Umbilical cord (tissue), 2 donors: ENCODE measurements at places on chromosomes 2 and 18.

GRCh38 chr2:157887946-157888345, 11.8 kb upstream of the ACVR1 start:
- DNase-seq, result no peak

GRCh38 chr2:226181909-226182308, 617.7 kb downstream of the IRS1 start:
- no peak for DNase-seq

DNA sequence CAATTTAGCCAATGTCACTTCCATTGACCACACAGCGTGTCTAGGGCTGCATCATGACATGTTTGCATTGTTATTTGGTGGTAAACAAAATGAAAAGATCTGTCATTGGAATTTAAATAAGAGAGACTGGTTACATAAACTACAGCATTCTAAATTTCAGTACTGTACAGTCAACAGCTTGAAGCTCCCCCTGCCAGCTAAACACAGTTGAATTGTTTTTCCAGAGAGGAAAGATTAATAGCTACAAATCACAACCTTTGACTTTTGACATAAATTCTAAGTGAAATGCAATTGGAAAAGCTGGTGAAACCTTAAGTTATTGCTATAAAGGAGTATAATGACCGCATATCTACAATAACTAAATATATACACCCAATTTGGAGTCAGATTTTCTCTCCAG, 1600.0 kb upstream of the ACVR2A start:
- no peak for DNase-seq

- DNase-seq, result no peak
Observed at GRCh38 chr18:49243391-49243790, 217.1 kb downstream of the DYM start.

DNA sequence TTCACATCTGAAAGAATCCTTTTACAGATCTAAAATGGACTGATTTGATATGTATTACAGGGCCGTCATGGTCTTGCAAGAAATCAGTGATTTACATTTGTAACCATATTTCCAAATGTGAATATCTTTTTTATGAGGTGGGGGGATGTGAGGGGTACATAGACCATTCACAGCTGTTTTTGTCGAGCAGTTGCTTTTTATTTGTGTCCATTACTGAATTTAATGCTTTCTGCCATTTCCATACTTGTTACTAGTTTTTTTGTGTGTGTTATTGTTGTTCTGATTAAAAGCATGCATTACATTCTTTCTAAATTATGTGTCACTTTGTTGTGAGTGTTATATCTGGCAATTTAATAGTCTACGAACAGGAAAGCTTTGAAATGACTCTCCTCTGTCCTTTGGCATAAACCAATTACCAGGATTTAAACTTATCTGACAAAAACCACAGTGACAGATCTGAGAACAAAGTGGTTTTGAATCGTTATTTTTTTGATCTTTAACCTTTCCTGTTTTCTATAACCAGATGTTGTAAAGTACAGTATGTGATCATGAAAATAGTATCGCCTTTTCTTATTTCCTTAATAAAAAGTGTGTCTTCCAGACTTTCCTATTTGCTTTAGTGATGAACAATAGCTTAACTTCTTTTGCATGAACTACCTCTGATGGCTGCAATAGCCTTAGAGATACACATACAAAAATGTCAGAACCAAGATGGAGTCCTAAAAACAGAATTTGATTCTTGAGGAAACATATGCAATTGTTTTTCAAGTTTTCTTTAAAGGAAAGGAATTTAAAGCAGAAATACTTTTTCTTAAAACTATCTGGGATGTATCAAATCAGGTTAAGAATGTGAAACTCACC, 354.2 kb upstream of the ACVR2A start:
- no peak for DNase-seq

DNA sequence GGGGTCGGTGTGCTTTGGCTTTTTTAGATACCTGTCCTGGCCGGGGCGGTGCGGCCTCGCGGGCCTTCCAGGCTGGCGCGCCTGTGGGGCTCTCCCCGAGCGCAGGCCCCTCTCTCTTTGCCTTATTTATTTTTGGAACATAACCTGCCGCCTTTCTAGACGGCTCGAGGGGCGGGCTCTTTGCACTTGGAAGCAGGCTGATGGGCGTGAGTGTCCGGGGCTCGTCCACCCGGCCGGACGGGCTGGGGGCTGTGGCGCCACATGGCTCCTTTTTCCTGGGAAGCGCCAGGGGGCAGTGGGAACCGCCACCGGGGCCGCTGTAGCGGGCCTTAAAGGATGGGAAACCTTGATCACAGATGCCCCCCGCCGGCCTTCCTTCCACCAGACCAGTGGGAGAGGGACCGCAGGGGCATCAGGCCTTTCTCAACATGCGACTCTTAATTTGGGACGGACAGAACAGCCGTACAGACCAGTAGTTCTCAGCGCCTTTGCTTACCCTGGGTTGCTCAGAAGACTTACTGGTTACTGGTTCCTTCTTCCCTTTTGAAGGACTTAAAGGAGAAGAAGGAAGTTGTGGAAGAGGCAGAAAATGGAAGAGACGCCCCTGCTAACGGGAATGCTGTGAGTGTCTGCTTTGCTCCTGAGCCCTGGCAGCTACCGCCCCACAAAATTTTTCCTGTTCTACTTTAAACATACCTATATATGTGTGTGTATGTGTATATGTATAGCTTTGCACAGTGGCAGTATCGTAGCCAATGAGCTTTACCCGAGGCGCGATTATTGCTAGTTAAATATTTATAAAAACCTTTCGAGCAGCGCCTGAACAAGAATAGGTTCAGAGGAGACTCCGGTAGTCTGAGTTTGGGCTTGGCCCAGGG, 2.7 kb downstream of the PTMA start:
- DNase-seq, result no peak

- DNase-seq, result no peak
Observed at GRCh38 chr2:39128919-39129391, 8.1 kb upstream of the SOS1 start.

- DNase-seq, result no peak
Observed at GRCh38 chr2:148658807-148659722, 14.5 kb downstream of the EPC2 start.

DNA sequence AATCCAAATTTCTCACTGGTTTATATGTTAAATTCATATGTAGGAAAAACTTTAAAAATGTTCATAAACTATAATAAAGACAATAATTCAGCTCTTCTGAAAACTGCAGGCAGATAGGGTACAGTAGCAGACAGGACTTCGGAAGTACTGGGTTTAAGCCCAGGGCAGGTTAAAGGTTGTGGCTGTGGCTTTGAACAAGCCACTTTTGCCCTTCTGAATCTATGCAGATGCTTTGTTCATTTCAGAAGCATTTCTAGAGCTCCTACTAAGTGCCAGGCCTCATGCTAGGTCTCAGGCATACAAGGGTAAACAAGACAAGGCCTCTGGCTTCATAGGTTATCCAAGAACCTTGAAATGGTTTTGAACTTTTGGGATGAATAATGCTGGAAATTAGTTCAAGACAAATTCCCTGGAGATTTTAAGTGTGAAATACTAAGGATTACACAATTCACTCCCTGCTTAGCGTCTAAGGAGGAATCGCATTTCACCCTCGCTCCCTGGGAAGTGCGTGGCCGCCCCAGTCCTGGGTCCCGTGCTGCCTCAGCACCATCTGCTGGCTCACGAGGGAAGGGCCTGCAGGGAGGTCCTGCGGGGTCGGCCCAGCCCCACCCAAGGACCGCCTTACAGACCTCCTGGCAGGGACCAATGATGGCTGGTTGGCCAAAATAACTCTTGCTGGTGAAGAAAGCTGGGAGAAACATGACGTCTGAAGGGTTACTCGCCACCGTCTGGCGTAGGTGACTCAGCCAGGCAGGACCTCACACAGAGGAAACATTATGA, 67.7 kb upstream of the L3MBTL4 start:
- peak; percentile 56 for DNase-seq

DNA sequence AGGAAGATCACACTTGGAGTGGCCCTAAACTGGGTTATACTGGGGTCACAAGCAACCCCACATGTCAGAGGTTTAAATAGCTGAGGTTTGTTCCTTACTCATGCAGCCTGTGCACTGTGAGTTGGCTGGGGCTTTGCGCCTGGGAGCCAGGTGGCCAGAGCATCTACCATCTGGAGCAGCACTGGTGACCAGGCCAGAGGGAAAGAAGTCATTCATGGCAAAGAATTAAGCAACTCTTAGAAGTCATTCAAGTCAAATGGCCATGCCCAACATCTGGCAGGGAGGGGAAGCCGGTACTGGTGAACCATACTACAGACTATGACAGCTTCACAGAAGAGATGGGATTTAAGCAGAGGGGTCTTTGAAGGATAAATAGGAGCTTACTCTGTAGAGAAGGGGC, 90.7 kb downstream of the POLR1A start:
- no peak for DNase-seq

GRCh38 chr2:86263956-86264355, 64.7 kb downstream of the MRPL35 start:
- no peak for DNase-seq

DNA sequence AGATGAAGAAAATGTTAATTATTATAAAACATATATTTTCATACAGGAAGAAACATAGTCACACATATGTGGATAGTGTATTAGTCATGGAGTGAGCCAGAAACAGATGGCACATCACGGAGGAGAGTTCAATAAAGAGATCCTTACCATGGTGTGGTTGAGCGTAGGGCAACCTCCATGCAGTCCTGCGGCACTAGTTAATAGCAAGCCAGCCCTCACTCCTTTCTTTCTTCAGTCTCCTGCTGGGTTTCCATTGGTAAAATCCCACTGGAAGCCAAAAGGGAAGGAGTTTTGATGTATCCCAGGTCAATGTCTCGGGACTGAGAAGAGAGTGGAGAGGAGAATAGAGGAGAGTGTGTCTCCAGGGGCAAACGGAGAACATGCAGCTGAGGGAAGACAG, 328.1 kb downstream of the NR4A2 start:
- DNase-seq, result no peak
